A549 (cell line): ENCODE measurements at places on chromosomes 3 and 15.

GRCh38 chr15:45734260-45734711 is 99.5 kb downstream of the SQOR start:
- DNase-seq: no peak

DNA sequence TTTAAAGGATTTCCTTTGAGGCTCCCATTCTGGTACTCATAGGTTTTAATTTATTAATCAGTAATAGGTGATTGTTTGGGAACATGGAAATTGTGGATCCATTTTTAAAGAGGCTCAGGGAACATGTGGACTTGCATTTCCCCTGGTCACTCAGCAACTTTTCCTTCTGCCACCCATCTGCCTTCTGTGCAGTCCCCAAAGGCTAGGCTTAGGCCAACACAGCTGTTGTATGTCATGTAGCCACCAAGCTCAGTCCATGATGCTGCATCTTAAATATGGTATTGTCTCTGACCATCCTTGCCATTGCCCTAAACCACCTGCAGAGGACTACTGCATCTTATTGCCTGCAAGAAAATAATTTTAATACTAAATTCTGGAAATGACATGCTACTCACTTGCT is 416.7 kb upstream of the SEMA6D start:
- no peak for DNase-seq

- no peak for DNase-seq
Observed at GRCh38 chr3:59731943-59732342, 682.1 kb upstream of the CFAP20DC start.

DNA sequence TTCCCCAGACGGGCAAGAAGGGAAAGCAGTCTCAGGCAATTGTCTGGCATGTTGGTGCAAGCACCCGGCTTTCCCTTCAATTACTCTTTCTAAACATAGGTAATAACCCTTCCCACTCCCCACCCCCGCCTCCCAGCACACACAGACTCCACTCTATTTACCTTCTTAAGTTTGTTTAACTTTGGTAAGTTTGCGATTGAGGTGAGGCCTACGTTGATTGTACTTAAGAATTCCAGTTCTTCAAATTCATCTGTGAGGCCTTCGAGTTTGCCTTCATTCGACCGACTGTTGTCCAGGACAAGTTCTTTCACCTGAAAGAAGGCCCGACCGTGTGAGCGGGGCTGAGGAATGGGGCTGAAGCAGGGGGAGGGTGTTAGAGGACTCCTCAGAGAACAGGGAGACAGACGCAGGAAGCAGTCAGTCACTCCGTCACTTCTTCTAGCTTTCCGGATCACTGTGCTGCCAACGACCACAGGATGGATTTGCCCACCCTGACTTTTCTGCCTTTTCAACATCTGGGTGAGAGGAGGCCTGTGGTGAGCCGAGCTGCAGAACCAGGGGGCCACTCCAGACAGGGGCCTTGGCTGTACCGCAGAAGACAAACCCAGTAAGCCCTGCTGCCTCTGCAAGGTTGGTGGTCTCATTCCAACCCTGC is 33.0 kb downstream of the ANP32A start:
- DNase-seq: no peak

- no peak for DNase-seq
Observed at GRCh38 chr3:168001244-168001643, 94.5 kb downstream of the GOLIM4 start.

GRCh38 chr15:31974855-31975829 is 55.2 kb upstream of the CHRNA7 start:
- DNase-seq: peak; percentile 47

GRCh38 chr15:35181538-35181937 is 96.4 kb upstream of the NANOGP8 start:
- peak; percentile 6 for DNase-seq

DNA sequence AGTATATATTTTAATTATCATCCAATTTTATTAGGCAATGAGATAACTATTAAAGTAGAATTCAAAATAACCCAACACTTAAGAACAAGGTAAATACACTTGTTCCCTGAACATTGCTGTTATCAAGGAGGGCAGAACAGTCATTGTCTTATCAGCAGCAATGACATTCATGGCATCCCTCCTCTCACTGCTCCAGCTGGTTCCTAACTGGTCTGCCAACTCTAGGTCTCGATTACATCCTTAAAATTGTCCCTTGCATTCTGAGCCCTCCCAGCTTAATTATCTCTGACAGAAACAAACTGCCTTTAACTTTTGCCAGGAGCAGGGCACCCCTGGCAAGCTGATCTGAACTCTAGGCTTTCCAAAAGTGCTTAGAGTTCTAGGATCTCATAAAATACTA is 14.0 kb upstream of the DYNC1LI1 start:
- no peak for DNase-seq

DNA sequence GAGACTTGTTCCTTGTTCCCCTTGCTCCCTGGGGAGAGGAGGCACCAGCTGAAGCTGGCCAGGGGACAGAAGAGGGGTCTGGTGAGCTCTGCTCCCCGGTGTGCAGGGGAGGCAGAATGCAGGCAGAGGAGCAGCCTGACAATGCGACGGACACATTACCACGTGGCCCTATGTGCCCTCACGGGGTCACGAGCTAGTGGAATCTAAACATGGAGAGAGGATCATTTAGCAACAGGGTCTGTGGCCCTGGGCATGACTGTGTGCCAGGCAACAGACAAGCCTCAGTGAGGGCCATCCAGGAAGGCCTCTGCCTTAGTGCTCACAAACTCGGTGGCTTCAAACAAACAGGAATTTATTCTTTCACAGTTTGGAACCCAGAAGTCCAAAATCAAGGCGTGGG is 8.5 kb upstream of the MUC4 start:
- DNase-seq: no peak

DNA sequence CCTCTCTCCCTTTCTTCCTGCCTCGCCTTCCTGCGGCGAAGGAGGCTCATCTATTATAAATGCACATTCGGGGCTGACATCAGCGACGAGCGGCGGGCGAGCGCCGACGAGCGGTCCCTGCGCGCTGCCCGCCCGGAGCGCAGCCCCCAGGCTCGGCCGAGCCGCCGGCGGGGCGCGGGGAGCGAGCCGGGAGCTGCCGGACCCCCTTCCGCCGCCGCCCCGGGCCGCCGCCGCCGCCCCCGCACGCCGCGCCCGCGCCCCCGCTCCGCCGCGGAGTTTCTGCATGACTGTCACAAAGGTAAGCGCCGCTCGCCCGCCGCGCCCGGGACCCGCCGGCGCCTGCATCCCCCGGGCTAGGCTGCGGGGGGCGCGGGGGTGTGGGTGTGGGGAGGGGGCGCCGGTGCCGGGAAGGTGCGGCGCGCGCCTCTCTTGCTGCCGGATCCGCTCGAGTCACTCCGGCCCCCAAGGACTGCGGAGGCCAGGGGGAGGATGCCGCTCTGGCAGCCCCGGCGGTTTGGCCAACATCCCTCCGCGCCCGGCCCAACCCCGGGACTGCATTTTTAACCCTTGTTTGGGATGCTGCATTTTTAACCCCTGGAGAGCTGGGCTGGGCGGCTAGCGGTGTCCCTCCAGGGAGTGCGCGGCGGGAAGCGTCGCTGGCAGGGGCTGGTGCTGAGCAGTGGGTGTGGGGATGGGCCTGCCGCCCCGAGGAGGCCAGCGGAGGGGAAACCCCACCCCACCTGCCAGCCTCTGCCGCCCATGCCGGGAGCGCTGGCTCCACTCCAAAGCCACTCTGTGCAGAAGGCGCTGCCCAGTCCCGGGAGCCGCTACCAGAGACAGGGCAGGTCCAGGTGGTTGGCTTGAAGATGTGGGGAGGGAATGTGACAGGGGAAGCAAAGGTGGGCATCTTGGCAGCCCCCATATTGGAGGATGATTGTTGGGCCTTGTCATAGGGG is at the start of gene CORO2B:
Gene CORO2B, plus strand, starts transcription at position 14 of the 956 bp plus-strand sequence. Its CDS starts 270 bp downstream, at position 284.
- peak; percentile 50 for DNase-seq

- no peak for DNase-seq
Observed at GRCh38 chr3:32873531-32874130, 55.8 kb downstream of the TRIM71 start.

- no peak for DNase-seq
Observed at GRCh38 chr3:57778494-57778893, 22.4 kb downstream of the SLMAP start.

DNA sequence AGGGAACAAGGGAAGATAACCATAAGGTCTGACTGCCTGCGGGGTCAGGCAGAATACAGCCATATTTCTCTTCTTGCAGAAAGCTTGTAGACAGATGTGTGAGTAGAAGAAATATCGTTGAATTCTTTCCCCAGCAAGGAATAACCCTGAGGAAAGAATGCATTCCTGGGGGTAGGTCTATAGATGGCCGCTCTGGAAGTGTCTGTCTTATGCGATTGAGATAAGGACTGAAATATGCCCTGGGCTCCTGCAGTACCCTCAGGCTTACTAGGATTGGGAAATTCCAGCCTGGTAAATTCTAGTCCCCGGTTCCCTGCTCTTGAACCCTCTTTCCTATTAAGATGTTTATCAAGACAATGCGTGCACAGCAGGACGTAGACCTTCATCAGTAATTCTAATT is 15.8 kb upstream of the SST start:
- DNase-seq: no peak

DNA sequence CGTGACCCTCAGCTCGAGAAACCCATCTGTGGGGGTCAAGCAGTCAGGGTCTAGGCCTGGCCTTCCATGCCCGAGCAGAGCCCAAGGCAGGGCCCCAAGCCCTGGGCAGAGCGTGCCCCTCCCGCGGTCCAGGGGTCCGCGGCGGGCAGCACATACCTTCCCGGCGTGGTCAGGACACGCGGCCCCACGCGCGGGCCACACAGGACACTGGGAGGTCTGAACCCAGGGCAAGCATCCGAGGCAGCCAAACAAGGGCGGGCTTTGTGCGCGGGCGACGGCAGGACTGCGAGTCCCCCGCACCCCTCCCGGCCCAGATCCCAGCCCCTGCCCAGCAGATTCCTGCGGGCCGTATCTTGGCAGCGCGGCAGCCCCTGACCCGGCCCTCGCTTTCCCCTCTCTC is 61.6 kb upstream of the ACAN start:
- DNase-seq: no peak

- DNase-seq: no peak
Observed at GRCh38 chr3:195078891-195079440, 192.0 kb downstream of the XXYLT1 start.

- DNase-seq: no peak
Observed at GRCh38 chr3:118943597-118943996, 91.0 kb downstream of the IGSF11 start.
